Activated CD4-positive, alpha-beta T cell treated with anti-CD3 and anti-CD28 coated beads for 48 hours (primary cell): ENCODE measurements at places on chromosomes 16 and 17.

DNA sequence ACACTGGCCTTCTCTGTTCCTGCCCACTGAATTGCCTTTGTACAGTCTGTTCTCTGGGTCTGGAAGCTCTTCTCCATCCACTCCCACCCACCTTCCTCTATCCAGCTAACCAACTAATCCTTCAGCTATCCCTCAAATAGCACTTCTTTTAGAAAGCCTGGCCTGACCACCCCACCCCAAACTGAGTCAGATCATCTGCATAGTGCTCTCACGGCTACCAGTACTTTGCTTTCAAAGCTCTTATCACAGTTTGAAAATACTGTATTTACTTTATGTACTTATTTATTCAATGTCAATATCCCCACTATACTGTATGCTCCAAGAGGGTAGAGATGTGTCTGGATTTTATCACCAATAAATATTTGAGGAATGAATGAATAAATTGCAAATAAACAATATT, 4.5 kb upstream of the CLDN7 start:
- no peak for DNase-seq

- DNase-seq, result no peak
Measured at GRCh38 chr16:29858149-29858849, 4.7 kb downstream of the CDIPT start.

GRCh38 chr17:64255764-64256163, 7.3 kb downstream of the TEX2 start:
- DNase-seq, result no peak

DNA sequence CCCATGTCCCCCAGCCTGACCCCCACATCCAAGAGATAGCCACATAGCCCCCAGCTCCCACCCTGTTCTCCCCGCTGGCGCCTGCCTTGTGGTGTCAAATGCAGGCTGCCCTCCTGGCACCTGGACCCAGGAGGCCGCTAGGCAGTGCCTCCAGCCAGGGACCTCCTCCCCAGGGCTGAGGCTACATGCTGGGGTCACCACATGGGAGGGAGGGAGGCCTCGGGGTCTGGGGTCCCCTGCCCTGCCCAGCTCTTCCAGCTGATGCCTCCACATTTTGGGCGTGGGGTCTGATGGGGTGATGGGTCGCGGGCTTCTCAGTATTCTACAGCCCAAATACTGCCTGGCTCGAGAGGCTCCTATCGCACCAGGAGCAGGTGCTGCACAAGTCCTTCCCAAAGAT, 9.5 kb downstream of the TBC1D26 start:
- DNase-seq, result no peak

DNA sequence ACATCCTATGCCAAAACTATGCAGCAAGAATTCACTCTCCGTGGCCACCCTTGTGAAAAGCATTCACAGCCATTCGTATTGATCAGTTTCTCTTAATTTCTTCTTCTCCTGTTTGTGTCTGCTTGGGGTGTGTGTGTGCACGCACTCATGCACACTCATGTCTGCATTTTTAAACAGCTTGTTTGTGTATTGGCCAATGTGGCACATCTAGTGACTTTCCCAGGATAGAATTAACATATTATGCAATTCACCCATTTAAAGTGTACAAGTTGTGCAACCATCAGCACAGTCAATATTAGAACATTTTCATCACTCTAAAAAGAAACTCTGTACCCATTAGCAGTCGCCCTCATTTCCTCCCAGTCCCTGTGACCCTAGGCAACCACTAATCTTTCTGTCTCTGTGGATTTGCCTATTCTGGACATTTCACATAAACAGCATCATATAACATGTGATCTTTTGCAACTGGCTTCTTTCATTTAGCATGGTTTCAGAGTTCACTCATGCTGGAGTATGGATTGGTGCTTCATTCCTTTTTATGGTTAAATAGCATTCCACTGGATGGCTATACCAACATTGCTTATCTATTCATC, 20.1 kb downstream of the IRX3 start:
- DNase-seq, result no peak

GRCh38 chr16:5642436-5642835, 544.8 kb upstream of the EEF2KMT start:
- DNase-seq, result no peak

DNA sequence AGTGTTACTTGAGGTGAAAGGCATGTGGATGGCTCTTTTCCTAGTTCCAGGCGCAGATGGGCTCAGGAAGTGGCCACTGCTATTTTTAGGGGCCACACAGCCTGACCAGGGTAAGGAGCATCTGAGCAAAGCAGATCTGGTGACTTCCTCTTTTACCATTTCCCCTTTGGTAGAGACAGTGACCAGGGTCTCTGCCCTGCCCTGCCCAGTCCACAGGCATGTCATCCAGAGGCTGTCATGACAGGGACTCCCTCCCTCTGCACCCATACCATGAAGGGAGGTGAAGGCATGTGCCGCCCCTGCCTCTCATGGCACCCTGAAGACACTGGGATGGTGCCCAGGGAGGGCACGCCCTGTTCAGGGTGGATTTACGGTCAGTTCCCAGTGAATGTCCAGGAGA, 2.2 kb downstream of the PLA2G15 start:
- no peak for DNase-seq

DNA sequence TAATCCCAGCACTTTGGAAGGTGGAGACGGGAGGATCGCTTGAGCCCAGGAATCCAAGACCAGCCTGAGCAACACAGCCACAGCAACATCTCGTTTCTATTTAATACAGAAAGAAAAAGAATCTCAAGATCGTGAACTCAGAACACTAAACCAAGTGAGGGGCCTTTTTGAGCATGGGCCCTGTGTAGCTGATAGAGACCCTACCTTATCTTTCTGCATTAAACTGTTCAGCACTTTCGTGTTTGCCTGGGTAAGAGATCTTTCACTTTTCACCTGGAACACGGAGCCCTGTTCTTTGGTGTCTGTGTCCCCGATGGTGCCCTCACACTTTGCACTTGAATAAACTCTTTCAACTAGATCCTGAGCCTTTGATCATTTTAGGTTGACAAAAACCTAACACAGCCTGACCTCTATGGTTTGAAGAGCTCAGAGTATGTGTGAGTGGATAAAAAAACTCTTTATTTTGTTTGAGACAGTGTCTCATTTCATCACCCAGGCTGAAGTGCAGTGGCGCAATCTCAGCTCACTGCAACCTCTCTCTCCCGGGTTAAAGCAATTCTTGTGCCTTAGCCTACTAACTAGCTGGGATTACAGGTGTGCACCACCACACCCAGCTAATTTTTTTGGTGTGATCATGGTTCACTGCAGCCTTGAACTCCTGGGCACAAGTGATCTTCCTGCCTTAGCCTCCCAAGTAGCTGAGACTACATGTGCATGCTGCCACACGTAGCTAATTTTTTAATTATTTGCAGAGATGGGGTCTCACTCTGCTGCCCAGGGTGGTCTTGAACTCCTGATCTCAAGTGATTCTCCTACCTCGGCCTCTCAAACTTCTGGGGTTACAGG, 83.8 kb upstream of the GRIN2A start:
- no peak for DNase-seq

DNA sequence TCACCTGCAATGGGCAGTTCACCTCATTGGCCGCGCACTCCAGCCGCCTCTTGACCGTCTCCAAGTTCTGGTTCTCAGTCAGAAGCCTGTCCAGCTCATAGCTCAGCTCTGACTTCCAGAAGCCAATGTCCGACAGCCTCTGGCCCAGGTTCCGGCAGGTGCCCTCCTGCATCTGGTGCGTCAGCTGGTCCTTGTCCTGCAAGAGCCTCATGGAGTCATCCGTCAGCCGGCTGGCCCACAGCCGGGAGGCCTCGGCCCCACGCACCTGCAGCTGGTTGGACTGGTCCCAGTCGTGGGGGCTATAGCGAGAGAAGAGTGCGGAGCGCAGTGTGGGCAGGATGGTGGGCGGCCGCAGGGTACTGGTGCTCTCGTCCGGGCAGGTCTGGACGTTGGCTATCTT, 424 bp downstream of the TEKT5 start:
- no peak for DNase-seq

DNA sequence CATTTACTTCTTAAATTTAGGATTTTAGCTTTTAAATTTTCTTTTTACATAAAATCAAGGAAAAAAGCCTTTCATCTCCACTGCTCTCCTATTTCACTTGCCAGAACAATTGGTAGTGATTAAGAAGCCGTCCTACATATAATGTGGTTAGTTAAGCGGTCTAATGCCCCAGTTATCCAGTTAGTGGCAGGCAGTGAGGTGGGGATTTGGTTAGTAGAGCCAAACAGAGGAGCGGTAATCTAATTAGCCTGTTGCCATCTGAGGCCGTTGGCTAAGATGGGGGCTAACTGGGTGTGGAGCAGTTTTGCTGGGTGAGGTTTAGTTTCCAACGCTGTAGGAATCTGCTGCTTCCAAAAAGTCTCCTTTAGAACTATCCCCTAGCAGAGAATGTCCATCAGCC, 22.4 kb downstream of the SNX11 start:
- no peak for DNase-seq

GRCh38 chr17:65013613-65014391, 42.7 kb downstream of the GNA13 start:
- peak; percentile 40 for DNase-seq

GRCh38 chr16:10972819-10973464, 28.6 kb downstream of the CLEC16A start:
- no peak for DNase-seq

DNA sequence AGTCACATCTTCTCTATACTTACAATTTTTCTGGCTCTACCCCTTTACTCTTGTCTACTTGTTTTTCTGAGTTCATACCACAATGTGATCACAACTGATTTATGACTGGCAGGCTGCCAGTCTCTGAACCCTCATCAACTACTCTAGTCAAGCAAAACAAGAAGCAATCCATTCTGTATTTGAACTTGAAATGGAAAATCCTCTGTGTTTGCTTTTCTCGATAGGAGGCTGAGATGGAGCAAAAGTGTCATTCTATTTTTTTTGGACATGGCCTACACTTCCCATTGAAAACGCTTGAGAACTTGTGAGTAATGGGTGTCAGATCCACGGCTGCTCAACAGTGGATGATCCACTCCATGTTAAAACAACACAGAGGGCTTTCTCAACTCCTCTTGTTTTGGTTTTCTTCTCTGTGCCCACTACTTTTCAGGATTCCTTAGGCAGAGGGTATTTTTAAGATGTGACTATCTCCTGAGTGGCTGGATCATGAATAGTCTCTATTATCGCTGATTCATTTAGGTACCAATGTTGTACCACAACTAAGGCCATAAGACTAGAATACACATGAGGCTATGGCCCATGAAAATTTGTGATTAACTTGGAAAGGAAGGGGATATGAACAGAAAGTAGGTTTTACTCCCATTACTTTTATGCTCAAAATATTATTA, 11.7 kb downstream of the TMEM100 start:
- no peak for DNase-seq

GRCh38 chr17:60142872-60143499, 6.8 kb upstream of the CA4 start:
- peak; percentile 89 for DNase-seq

GRCh38 chr16:27326738-27327585, 13.2 kb downstream of the IL4R start:
- DNase-seq, result peak; percentile 62

- DNase-seq, result no peak
Measured at GRCh38 chr16:27586711-27587110, 36.8 kb downstream of the KATNIP start.

GRCh38 chr16:57648125-57648524, 19.7 kb downstream of the ADGRG1 start:
- no peak for DNase-seq

DNA sequence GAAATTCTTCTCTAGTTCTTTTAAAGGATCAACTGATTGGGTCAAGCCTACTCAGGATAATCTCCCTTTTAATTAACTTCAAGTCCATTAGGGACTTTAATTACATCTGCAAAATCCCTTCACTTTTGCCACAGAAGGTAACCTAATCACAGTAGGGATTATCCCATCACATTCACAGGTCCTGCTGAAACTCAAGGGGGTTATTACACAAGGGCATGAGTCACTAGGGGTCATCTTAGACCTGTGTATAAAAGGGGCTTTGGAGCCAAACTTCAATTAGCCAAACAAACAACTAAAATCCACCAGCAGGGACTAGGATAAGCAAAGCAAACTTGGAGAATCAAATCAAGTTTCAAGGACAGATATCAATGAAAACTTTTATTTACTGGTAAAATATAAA, 19.4 kb downstream of the CIAPIN1 start:
- no peak for DNase-seq
